Foreskin keratinocyte (primary cell): ENCODE measurements at places on chromosomes 4 and X. TPM values are rescaled to one million over a fixed set of nuclear protein-coding genes. Genes with fewer than 3 reads are reported as not detected.

FAM149A gene
- total RNA-seq = 0.78 and 0.85 TPM in 2 replicates

GPR173 gene
- total RNA-seq = 0.35 and 0.75 TPM in 2 replicates

SSX1 gene
- not detected in 2 replicates for total RNA-seq

MTMR8 gene
- total RNA-seq = 1.2 and 1.4 TPM in 2 replicates

GLRA2 gene
- not detected in 2 replicates for total RNA-seq

PLXNB3 gene
- total RNA-seq = 5.3 and 5.4 TPM in 2 replicates

NPY5R gene
- not detected in 2 replicates for total RNA-seq

TLR6 gene
- 0.41 and 0.53 TPM in 2 replicates for total RNA-seq

FATE1 gene
- total RNA-seq = not detected in 2 replicates

STARD8 gene
- 0.11 and 0.20 TPM in 2 replicates for total RNA-seq

DNA sequence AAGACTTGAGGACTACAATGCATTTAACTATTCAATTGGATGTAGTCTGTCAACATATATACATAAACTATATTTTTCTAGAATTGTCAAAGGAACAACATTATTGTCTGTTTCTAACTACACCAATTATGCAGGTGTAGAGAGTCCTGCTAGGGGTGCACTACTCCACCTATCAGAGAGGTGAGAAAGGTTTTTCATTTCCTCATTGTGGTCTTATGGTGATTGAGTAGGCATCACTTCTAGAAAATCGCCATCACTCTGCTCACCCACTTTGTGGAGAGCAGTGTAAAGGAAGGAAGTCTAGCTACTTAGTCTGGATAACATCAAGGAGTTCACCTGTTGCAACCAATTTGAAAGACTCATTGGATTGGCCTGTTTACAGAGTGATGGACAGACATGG is 4.4 kb upstream of the ADH1C start:
- DNase-seq = no peak

GRCh38 chr4:182564724-182565369 is 321.6 kb downstream of the TENM3 start:
- DNase-seq = no peak

GRCh38 chr4:15182600-15183220 is 180.4 kb downstream of the CPEB2 start:
- DNase-seq = peak; percentile 80

DNA sequence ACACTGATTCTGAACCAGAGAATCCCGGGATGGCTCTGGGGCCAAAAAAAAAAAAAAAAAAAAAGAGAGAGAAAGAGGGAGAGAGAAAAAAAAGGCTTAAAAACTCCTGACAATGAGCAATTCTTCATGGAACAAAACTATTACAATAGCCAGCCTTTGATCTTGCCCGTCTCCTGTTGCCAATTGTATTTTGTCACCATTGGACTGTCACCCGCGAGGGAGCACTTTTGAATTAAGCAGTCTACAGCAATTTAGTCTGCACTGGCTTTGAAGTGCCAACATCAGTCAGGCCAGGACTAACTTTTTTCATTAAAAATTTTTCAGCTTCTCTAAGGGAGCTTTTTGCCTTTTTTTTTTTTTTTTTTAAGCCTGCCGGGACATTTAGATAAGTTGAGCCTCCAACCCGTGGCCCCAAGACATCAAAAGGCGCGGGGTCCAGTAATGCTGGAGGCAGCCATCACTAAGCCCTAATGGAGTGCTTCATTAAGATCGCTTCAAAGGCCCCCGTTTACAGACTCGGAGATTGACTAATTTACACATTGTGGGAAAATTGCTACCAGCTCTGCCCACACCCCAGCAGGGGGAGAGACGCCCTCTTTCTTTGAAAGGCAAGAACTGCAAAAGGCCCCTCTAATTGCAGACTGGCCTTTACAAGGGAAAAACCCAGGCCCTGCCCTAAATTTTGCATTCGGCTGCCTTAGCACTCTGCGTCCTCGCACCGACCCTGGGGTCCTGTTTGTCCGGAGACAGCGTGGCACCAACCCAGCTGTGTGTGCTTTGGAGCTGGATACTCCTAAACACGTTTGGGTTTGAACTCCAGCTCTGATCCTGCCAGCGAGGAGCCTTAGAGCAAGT is 98.1 kb upstream of the MSX1 start:
- no peak for DNase-seq

DNA sequence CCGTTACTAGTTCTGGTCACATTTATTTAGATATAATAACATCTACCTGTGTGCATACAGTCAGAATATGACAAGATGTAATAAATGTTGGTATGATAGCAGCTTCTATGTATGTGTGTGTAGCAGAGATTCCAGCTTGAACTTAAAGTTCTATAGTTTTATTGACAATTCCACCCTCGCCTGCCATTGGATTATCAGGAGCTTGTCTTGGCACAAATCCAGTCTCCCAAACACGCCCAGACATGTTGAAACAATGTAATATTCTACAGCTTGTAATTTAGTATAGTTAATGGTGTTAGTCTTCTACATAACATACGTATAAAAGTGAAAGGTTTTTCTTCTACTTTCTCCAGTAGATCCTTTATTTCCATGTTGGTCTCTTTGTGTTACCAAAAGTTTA is 44.4 kb downstream of the BBS12 start:
- peak; percentile 54 for DNase-seq

GRCh38 chr4:151530783-151531182 is 121.8 kb downstream of the FHIP1A start:
- no peak for DNase-seq

- DNase-seq = no peak
These were observed 112.9 kb downstream of the MBNL3 start for GRCh38 chrX:132375941-132376340.

DNA sequence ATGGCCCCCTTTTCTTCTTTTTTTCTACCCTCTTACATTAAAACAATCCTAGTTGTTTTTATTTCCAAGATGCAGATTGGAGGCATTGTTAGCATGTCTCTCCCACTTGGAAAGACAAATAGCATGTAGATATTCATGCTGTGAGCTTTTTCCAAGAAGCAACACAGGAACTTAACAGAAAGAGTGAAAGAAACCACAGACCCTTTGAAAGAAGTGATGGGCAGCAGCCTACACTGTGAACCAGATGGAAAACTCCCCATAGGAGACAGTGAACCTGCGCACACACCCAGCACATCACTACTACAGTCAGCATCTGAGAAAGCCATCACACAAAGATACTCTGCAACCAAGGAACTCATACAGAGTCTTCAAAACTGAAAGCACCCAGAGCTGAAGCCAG is 17.8 kb downstream of the CT47C1 start:
- DNase-seq = no peak

DNA sequence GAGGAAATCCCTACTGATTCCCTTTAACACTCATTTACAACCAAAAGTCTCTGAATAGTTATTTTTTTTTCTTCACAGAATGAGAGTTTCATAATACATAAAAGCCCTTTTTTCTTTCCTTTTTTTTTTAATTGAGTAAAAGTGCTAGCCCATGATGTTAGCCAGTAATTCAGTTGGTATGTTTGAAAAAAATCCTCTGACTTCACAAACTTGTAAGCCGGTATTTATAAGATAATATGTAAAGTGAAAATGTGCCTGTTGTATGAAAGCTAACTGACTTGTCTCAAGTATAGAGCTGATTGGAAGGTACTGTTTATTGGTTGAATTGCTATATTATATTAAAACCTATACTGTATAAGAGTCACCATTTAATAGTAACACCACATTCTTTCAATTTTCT is 70.2 kb upstream of the NEIL3 start:
- DNase-seq = no peak

- DNase-seq = no peak
These were observed 88.3 kb downstream of the BCOR start for GRCh38 chrX:40009462-40009851.

GRCh38 chr4:136540747-136541146 is 991.5 kb downstream of the PCDH18 start:
- DNase-seq = no peak

DNA sequence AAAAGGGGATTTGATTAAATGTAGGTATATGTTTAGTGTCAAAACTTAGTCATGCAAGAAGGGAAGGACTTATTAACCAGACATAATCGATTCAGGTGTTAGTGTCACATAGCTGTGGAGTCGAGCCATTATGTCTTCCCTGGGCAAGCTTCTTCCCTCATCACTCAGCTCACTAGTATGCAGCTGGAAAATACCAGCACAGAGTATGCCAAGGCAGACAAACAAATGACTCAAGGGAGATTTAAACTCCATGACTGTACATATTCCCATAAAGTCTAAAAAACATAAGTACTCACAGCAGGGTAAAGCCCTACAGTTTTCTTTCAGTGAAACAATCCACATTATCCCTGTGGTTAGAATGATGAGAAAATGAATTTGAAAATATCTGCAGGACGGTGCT is 304.5 kb downstream of the CBLL2 start:
- DNase-seq = peak; percentile 56

GRCh38 chrX:40049084-40049641 is 48.6 kb downstream of the BCOR start:
- no peak for DNase-seq

GRCh38 chrX:55490974-55491373 is 1.3 kb upstream of the USP51 start:
- no peak for DNase-seq

GRCh38 chr4:10713591-10713990 is 29.0 kb upstream of the CLNK start:
- no peak for DNase-seq

DNA sequence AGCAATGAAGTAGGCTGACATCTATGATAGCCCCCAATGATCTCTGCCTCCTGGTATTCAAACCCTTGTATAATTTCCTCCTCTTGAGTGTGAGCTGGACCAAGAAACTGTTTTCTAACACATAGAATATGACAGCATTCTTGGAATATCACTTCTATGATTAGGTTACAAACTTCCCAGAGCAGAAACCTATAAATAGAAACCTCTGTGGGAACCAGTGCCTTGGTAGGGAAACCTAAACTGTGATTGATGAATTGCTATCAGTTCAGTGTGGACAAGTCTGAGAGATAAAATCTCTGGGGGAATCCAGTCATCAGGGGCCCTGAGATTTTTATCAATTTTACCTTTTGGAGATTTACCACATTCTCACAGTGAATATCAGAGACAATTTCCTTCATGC is 756.5 kb upstream of the AGA start:
- peak; percentile 51 for DNase-seq

DNA sequence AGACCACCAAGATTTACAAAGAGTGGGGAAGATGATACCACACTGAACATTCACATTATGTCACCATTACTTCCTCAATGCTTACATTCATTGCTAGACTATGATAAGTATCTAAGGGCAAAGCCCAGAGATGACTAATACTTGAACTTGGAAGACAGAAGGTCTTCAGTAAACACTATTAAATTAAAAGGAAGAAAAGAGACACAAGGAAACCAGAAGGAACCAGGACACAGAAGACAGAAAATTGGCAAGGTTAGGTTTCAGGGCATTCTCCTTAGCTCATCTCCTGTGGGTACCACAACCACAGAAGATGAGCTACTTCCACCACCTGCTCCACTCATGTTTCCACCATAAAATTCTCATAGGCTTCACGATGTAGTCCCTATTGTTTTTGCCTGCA is 64.9 kb downstream of the NLGN4X start:
- no peak for DNase-seq

- no peak for DNase-seq
These were observed 3.0 kb downstream of the LINC00632 start for GRCh38 chrX:140712413-140713173.

DNA sequence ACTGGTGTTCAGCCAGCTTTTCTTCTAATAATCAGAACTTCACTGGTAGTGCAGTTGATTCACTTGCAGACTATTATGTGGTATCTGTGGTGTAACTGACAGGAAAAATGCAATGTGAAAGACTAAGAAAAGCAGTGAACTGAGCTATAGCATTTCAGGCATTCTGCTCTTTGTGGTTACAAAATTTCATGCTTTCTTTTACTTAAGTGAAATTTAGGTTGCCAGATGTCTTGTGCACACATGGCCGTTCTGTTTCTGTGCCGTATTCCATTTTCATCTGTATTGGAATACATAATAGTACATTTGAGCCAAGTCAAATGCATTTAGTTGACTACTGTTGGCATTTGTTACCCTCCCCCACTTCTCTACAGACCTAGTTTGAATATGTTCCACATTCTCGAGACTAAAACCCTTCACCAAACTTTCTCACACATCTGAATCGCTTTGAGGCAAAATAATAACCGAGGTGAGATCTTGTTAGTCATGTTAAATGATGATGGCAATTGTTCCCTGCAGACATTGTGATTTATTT is 8.2 kb downstream of the RTL3 start:
- no peak for DNase-seq

DNA sequence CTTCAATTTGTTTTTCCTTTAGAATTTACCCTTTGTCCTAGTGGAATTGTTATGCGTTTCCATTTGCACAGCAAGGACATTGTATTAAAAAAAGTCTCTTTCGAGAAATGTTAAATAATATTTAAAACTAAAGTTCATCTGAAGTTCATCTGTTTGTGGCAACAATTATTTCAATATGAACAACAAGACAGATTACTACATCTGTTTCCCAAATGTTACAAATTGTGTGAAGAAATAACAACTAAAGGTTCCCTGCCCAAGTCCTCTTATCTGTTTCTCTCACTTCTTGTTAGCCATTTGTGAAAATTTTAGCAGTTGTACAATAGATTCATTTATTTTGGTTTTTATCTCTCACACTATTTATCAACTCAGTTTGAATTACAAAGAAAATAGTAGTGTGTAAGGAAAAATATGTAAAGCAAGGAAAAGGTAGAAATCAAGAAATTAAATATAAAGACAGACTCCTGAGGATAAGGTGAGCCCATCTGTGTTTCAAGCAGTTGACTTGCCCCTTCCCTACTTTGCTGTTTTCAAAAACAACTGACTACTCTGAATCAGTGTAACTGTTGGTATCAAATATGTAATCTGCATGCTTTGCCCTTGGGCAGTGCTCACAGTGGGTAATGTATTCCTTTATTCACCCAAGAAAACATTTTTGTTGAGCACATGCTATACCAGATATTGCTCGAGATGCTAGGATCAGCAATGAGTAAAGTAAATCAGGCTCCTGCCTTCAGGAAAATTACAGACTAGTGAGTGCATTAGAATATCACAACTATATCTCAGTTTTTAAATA is 118.9 kb upstream of the PCDH7 start:
- DNase-seq = no peak

DNA sequence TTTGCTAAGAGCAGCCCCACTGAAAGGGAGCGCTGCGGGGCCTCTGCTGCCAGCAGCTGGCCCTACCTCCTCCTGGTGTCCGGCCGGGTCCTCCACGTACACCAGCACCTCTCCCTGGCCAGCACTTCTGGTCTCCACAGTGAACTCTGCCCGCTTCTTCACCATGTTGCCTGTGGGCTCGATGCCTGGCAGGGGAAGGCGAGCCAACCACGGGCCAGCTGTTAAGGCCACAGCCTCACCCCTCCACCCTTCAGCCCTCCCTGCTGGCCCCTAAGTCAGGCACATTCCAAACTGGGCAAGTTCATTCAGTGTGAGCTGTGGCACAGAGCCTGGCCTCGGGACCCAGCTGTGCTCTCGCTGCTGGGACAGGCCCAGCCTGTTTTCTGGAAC is 7.8 kb downstream of the FLNA start:
- DNase-seq = no peak

GRCh38 chr4:123955167-123955800 is 558.7 kb downstream of the SPRY1 start:
- no peak for DNase-seq

- peak; percentile 60 for DNase-seq
These were observed 8.3 kb upstream of the MAP7D3 start for GRCh38 chrX:136259543-136259942.
